ENCODE measurements at places on chromosomes 12 and 14.

- DNase-seq: no peak
These were observed 89.5 kb downstream of the PELI2 start for GRCh38 chr14:56207626-56208292.

DNA sequence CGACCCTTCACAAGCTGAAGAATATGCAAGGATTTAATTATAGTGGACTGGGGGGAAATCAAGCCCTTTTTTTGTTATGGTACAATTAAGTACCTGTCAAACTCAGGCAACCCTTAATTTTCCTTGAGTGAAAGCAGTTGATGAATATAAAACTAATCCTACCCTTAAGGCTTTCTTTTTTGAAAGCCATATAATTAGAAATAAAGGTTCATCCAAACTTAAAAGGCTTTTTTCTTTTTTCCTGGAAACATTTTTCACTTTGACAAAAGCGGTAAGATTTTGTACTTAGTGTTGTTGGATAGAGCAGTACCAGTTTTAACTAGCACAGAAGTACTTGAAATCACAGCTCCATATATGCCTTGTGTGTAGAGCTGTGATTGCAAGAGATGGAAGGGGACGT lies 91.9 kb upstream of the MANSC4 start:
- no peak for DNase-seq

DNA sequence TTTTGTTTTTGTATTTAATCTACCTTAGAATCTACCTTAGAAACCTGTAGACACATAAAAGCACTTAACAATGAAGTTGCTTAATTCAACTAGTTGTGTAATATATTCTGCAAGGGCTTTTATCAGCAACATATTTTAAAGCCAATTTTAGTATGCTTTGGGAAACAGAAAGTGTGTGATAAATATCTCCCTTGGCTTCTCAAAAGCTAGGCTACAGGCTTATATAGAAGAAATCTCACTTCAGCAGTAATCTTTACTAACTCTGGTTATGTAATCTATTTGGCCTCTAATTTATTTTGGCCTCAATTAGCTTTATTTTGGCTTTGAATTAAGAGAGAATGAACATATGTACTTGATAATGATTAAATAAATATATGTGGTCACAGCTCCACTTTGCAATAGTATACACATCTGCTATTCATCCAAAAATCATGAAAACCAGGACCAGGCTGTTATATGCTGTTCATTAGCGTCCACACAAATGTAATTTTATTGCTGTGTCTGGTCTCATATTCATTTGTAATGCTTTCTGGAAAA lies 37.2 kb downstream of the LRP6 start:
- DNase-seq: no peak

- DNase-seq: no peak
These were observed 203.3 kb upstream of the NUDT4 start for GRCh38 chr12:93174473-93174872.

DNA sequence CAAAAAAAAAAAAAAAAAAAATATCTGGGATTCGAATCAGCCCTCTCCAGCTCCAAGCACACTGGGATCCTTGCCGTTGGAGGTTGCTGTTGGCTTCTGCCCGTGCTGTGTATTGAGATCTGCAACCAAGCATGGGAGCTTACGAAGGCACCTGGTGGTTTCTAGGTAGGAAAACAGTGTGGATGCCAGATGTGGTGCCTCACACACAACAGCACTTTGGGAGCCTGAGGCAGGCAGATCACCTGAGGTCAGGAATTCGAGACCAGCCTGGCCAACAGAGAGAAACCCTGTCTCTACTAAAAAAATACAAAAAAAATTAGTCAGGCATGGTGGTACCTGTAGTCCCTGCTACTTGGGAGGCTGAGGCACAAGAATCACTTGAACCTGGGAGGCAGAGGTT lies 47.4 kb downstream of the ATF7 start:
- no peak for DNase-seq

DNA sequence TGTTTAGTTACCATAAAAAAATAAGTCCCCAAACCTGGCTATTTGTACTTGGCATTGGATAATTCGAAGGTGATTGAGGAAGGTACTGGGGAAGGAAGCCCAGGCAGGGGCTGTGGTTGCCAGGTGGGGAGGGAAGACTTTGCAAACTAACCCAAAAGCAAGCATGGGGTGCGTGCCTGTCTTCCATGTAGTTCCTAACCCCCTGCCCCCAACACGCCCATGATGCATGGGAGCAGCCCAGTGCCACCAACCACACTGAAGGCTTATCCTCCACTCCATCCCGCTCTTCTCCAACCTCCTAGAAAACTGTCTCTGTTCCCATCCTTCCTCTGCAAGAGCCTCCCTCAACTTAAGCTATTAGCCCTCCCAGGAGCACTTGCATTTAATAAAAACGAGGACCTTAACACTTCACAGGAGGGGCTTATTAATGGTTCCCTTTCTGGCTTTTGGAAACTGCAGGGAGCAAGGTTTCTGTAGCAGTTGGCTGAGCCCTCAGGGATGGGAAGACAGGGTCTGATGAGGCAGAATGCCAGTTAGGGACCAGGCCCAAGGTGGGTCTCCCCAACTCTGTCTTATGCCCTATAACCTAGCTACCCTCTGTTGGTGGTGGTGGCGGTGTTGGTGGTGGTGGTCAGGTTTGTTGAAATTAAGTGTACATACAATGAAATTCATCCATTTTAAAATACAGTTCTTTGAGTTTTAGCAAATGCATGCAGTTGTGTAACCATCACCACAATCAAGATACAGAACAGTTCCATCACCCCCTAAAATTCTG lies 96.0 kb downstream of the ZFP36L1 start:
- DNase-seq: no peak

- no peak for DNase-seq
These were observed 5.0 kb downstream of the PTPN6 start for GRCh38 chr12:6956021-6956727.

DNA sequence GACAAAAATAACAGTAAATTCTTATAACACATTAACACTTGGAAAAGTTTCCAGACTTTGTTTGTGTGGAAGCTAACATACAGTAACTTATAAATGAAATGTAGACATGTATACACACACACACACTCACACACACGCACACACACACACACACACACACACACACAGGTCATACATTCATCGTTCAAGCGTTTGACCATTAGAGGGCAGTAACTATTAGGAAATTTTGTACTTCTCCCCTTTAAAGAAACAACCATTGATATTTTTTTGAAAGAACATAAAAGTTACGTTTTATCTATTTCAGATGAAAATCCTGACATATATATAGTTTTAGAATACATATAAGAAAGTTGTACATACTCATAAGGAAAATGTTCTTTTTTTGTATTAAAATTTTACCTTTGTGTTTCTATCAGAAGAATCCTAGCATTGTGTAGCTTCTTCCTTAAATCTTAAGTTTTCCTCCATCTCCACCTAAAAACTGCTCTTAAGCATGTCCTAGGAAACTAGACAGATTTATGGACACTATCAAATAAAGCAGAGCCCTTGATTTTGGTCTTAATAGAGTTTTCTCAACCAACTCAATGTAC lies 29.0 kb downstream of the PTPRQ start:
- DNase-seq: no peak
